ENCODE measurements at places on chromosomes 16 and 17. TPM values are rescaled to one million over a fixed set of nuclear protein-coding genes. Genes with fewer than 3 reads are reported as not detected.

GRCh38 chr16:4980691-4981090 is 22.6 kb downstream of the SEC14L5 start:
- DNase-seq, result no peak

DNA sequence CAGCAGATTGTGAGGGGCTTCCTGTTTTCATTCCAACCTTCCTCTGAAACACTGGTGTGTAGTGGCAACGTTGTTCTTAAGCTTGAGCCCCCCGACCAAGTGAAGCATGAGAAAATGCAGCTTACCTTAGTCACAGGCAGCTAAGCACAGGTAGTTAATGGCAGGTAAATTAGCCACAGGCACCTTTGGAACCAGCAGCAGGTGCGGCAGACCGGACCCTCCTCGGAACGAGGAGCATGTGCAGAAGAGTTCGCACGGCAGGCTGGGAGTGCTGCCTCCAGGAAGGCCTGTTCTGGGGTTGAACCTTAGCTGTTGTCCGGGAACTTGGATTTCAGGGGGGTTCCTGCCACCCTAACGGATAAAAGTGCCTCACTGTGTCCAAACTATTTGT is 7.2 kb upstream of the IRF8 start:
- no peak for DNase-seq

- DNase-seq, result no peak
Observed at GRCh38 chr17:2957631-2958286, 105.6 kb downstream of the OR1D5 start.

GRCh38 chr16:78022347-78023060 is at the start of gene CLEC3A:
Gene CLEC3A, plus strand, starts transcription at chr16:78022548. Its CDS starts 79 bp downstream, at chr16:78022627.
- no peak for DNase-seq

DNA sequence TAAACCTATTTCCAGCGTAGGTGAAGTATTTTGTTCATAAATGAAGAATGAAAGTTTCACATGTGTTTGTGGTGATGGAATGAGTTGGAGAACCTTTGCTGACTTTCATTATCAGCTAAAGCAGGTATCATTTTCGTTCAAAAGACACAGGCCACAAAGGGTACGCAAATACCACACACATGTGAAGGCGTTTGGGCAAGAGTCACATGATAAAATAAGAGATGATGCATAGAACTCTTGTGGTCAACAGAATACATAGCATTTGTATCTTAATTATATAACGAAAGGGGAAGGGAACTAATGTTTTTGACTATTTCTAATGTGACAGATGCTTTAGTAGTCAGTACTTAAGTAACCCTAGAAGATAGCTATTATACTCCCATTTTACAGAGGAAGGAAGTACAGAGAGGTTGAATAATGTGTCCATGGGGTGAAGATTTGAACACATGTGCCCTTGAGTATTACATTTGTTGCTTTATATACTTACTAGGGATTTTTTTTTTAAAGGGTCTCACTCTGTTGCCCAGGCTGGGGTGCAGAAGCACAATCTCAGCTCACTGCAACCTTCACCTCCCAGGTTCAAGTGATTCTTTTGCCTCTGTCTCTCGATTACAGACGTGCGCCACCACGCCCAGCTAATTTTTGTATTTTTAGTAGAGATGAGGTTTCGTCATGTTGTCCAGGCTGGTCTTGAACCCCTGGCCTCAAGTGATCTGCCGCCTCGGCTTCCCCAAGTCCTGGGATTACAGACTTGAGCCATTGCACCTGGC is 4.8 kb downstream of the RPA1 start:
- DNase-seq, result no peak

- DNase-seq, result peak; percentile 78
Observed at GRCh38 chr16:4273858-4274311, 1.1 kb upstream of the TFAP4 start.

GRCh38 chr16:30813821-30814189 is 26.8 kb upstream of the ZNF629 start:
- DNase-seq, result no peak

GRCh38 chr17:46776298-46777005 is 42.0 kb downstream of the WNT3 start:
- DNase-seq, result no peak

- DNase-seq, result no peak
Observed at GRCh38 chr16:8741636-8742035, 55.8 kb downstream of the TMEM186 start.

DNA sequence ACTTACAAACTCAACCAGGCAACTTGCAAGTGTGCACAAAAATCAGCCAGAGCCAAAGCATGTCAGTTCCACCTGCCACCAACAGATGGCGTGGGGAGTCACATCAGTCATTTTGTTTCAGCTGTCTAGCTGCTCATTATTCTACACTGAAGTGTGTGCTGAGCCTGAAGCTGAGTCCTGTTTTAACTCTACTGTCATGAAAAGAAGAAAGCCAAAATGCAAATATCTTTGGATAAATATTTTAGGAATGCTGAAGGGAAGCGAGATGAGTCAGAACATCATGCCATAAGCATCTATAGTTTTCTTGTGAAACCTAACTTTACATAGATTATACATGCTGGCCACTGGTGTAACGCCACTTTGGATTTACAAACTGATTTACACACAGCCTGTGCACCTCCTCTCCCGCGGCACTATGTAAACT is 172.6 kb downstream of the CDK5R1 start:
- peak; percentile 78 for DNase-seq

DNA sequence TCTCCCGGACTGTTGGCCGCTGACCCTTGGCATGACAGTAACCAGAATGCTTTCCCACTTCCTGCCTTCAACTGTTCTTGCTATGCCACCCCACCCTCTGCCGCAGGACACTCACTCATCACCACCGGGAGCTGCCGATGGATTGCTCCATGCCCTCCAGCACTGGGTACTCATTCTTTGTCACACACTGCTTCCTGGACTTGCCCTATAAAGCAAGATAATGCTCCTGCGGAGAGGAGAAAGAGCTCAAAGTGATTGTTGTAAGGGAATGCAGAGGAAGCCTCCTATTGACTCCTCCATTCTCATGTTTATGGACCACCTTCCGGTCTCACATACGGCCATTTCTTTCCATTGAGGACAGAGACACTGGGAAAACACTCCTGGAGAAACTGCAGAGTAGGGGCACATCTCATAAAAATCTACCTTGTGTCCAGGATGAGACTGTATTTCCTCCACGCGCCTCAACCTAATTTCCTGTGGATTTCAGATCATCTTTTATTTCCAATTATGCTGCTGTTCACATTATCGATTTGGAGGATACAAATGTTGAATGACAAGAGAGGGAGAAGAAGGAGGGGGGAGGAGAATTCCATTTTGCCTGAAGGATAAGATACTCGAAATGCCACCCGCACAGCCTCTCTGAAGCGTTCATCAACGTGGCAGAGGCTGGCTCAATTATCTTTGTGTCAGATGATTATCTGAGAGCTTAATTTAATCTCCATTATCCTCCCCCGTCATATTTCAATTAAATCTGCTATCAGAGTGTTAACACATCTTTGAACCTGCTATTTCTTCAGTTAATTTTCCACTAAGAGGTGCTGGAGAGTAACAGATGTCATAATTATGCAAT is 486.1 kb upstream of the SALL1 start:
- no peak for DNase-seq

GRCh38 chr17:80252871-80253270 is 7.8 kb upstream of the RNF213 start:
- no peak for DNase-seq

DNA sequence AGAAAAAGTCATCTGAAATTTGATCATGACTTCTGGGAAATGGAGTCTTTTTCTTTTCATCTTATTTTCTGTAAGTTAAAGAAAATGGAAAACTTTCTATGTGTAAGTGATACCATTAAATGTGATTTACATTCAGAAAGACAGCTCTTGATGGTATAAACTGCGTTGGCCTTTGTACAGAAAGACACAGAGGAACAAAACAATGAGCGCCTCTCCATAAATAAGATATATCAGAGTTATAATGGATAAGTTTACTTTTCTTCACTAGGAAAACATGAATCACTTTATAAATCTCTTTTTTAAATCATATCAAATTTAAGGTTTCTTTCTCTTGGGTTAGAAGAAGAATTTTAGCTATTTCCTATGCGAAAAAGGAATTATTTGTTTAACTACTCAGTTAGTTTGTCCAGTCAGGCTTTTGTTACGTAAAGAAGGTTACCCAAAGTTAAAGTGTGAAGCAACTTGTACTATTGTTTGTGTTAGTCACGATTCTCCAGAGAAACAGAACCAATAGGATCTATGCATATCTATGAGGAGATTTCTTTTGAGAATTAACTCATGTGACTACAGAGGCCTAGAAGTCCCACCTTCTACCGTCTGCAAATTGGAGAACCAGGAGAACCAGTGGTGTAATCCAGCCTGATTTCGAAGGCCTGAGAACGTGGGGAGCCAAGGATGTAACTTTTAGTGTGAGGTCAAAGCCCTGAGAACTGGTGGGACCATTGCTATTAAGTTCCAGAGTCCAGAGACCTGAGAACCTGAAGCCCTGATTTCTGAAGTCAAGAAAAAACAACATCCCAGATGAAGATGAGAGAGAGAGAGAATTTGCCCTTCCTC is 295.4 kb upstream of the KCNJ16 start:
- no peak for DNase-seq

DNA sequence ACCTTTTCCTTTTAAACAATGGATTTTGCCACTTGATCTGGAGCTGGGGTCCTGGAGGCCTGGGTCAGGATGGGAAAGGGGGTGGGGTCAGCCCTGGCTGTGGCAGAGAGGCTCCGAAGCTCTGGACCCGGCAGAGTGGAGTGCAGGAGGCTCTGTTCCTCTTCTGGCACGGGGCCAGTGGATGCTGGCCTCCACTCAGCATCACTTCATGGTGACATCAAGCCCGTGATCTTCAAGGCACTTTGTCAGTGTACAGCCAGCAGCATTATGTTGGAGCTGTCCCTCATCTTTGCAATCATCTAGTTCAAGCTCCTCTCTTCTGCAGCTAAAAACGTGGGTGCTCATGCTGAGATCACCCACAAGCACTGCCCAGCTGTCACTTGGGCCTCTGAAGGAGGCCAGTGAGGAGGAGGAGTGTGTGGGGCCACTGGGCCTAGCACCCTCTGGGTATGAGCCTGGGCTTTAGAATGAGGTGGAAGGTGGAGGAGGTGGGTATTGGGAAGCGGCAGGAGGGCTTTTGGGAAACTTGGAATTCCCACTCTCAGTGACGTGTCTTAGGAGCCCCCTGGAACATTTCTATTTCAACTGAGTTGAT is 45.9 kb upstream of the MGAT5B start:
- no peak for DNase-seq

DNA sequence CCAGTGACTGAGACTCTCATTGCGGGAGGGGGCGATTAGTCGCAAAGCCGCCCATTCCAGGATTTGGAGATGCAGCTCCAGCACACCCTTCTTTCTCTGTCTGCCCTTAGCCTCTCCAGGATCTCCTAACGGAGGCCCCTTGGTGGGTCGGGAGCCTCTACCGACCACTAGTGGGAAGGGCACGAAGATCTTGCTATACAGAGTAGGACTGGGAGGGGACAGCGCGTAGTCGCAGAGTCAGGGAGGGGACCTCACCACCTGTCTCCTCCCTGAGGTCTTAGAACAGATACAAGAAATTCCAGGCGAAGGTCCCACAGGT is 588 bp upstream of the SMTNL2 start:
- no peak for DNase-seq

- no peak for DNase-seq
Observed at GRCh38 chr16:84761448-84762368, 58.1 kb upstream of the CRISPLD2 start.

DNA sequence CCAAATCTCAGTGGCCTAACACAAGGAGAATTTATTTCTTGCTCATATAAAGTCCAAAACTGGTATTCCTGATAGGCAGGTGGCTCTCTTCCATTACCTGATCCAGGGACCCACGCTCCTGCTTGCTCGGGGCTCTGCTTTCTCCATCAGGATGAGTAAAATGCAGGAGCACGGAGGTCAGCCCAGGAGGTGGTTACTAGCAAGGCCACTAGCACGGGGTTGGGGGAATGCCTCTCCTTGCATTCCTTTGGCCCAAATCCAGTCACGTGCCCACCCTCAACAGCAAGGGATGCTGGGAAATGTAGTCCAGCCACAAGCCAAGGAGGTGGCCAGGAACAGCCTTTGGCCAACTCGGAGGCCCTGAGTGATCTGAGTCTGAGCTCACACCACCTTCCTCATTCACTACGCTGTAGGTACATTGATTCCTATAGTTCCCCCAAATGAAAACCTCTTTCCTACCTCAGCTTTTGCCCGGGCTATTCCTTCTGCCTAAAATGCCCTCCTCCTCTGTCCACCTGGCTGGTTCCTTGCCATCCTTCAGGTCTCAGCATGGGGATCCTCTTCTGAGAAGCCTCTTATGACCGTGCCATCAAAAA is 38.3 kb upstream of the HAPSTR1 start:
- no peak for DNase-seq

GRCh38 chr17:10931133-10931532 is 93.2 kb upstream of the PIRT start:
- no peak for DNase-seq

- DNase-seq, result no peak
Observed at GRCh38 chr16:17098685-17099084, 372.1 kb downstream of the XYLT1 start.

Gene NPTX1
- total RNA-seq, result 0.53 TPM

Gene PYY
- total RNA-seq, result not detected

Gene RNF135
- 23.8 TPM for total RNA-seq

Gene RAB11FIP3
- total RNA-seq, result 56.0 TPM
